ENCODE measurements at places on chromosomes 4 and X.

DNA sequence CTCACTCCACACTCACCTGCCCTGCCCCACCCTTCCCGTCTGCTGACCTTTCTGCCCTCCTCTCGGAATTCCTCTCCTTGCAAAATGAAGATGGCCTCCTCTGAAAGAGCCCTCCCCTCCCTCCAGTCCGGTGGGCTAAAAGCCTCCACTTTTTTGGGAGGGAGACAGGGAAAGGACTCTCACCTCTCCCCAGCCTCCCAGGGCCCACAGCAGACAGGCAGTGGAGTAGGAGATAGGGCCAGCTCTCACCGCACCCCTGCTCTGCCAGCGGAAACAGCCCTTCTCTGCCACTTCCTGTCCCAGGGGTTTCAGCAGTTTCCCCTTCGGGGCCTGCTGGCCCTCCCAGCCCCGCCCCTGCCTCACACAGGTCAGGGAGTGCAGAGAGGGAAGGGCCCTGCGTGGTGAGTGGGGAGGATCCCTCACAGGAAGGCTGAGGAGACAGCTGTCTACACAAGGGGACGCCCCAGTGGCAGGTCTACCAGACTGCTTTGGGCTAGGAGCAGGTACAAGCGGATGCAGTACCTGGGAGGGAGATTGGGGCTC lies 18.2 kb downstream of the ELF4 start:
- peak; percentile 12 for DNase-seq

DNA sequence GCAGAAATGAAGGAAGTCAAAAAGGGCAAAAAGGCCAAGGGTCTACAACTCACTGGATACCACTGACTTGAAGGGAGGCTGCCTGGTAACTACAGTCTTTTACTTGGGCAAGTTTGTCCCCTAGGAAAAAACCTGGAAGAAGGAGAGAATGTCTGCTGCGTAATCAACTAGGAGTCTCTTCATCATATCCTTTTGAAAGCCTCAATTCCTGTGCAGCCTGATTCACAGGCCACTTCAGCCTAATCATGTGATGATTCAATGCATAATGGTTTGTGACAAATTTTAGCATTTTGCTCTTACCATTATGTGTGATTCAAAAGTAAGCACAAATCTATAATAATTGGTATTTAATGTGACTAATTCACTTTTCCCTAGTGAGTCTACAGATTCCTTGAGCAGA lies 273.6 kb downstream of the FRMPD4 start:
- DNase-seq: no peak

GRCh38 chr4:188596021-188596420 lies 456.8 kb downstream of the TRIML1 start:
- no peak for DNase-seq

DNA sequence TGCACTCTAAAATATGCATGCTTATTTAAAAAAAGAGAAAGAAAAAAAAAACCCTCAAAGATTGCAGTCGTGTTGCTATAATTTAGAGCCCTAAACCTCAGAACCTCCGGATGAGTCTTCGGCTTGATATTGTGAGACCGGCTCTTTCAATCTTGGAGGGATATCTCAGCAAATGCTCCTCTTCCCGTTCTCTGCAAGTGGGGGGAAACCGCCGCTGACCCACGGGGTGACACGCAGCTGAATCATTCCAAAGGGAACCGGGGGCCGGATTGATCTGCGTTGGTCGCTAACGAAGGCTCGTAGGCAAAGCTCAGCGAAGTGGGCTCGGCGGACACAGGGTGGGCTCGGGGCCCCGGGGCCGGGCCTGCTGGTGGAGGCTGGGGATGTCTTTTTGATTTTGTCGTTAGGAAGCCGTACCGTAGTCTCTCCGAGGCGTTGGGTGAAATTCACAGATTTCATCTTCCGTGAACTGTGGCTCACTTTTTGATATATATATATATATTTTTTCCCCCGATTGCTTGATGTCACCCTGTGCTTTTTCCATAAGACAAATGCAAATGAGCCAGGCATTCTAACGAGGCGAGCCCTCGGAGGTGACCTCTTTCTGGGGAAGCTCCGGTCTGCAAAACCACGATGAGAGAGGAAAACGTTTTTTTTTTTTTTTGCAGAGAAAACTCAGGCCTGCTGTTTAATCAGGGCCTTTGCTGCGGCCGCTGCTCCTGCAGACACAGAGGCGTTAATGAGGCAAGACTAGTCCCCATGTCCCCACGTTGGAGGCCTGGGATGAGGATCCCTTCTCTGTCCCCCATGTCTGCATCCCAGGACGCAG lies 110.7 kb upstream of the PPP2R3B start:
- DNase-seq: no peak

DNA sequence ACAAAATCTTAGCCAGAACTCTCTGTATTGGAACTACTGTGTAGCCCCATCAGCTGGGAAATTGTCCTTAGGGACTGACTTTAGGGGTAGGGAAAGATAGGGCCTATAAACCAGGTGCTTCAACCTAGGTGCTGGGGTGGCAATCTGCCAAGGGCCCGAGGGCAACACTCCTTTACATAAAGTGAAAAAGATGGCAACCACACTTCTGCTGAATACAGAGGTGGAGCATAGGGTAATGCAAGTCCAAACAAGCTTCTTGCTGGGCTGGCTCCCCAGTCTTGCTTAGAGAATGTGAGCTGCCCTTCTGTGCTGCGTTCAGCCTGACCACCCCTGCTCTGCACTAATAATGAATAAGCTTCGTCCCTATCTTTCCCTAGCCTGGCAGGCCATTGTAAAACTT lies 9.8 kb downstream of the ZBTB33 start:
- peak; percentile 81 for DNase-seq

- no peak for DNase-seq
Measured at GRCh38 chr4:26402458-26402857, 81.6 kb downstream of the RBPJ start.

- DNase-seq: no peak
Measured at GRCh38 chr4:145299380-145300076, 119.1 kb upstream of the OTUD4 start.

DNA sequence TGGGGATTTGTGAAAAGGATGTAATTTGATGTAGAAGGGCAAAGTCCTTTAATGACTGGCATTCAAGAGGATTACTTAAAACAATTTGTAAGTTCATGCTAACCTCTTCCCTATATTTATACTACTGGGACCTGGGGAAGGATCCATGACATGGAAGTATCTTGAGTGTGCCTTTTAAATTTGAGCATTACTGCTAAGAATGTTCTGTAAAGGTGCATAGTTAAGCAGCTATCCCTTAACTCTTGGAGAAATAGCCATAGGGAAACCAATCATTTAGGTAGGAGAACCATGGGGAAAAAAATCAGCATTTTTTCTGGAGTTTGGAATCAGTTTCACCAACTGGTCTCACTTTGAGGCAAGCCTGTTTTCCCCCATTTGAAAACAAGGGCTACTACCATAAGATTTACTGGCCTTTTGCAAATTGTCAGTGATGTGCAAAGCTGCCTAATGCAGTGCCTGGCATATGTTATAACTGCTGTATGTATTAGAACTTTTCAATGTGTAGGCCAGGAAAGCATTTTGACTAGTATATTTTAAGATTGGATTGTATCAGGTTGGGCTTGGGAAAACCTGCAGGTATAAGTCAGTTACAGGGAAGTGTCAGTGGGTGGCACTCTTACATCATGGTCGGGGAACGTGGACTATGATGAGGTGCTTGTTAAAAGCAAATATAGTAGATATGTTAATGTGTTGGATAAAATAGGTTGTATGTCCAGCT lies 72.1 kb downstream of the PRSS12 start:
- DNase-seq: peak; percentile 66

GRCh38 chrX:100083211-100083610 lies 326.9 kb downstream of the PCDH19 start:
- DNase-seq: no peak

DNA sequence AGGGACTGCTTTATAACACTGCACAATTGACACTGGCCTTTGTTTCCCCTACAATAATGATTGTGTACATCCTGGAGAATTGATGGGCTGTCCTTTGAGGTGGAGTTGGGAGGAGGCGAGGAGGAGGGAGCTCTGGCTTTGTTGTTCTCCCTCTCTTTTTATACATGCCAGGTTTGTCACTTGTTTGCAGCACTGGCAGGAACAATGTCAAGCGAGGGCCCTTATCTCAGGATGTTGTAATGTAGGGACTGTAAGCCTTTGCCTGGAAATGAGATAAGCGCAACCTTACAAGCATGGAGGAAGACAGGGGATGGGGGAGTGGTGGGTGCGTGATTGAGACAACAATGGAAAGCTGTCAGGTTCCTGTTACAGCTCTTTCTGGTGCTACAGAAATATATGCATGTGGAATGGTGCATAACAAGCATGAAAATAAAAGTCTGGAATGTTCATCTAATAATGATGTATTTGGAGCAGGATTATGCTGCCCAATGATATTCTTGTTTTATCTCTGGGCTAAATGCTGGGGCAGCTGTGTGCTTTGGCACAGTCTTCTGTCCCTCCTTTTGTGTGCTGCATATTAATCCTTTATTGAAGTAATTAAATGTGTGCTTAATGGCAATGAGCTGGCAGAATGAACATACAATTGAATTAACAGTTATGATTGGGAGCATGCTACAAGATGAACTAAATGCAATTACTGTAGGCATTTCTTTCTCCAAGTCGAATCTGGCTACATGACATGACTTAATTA lies 294.4 kb downstream of the GPAT3 start:
- DNase-seq: no peak

- no peak for DNase-seq
Measured at GRCh38 chrX:2242326-2242725, 258.4 kb downstream of the DHRSX start.

DNA sequence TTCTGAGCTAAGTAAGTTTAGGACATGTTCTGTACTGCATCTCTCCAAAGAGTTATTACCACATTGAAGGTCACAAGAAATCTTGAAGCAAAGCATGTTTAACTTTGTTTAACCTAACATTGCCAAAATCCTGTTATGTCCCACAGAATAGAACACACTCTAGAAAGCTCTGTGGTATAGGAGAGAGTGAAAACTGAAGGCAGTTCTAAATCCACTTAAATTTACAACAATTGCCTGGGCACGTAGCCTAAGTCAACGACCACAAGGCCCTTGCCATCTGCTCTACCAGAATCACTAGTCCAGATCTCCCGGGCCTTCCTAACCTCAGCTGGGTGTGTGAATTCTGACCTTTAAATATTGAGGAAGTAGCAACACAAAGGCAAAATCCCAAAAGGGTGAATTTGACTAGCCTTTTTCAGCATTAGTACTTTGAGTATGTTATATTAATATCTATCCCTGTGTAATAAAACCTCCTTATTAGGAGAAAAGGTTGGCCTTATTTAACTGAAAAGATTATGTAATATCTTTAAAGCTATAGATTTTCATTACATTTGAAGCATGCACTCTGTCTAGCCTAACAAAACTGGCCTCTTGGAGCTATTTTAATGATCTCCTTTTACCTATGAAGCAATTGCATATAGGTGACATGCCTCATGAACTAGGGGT lies 4.5 kb upstream of the MAML3 start:
- DNase-seq: no peak

All from NCI-H526 (cell line).